Activated naive CD4-positive, alpha-beta T cell treated with Interleukin-2 at 50 U/mL for 16 hours (primary cell): ENCODE measurements at places on chromosomes 6 and 20.

DNA sequence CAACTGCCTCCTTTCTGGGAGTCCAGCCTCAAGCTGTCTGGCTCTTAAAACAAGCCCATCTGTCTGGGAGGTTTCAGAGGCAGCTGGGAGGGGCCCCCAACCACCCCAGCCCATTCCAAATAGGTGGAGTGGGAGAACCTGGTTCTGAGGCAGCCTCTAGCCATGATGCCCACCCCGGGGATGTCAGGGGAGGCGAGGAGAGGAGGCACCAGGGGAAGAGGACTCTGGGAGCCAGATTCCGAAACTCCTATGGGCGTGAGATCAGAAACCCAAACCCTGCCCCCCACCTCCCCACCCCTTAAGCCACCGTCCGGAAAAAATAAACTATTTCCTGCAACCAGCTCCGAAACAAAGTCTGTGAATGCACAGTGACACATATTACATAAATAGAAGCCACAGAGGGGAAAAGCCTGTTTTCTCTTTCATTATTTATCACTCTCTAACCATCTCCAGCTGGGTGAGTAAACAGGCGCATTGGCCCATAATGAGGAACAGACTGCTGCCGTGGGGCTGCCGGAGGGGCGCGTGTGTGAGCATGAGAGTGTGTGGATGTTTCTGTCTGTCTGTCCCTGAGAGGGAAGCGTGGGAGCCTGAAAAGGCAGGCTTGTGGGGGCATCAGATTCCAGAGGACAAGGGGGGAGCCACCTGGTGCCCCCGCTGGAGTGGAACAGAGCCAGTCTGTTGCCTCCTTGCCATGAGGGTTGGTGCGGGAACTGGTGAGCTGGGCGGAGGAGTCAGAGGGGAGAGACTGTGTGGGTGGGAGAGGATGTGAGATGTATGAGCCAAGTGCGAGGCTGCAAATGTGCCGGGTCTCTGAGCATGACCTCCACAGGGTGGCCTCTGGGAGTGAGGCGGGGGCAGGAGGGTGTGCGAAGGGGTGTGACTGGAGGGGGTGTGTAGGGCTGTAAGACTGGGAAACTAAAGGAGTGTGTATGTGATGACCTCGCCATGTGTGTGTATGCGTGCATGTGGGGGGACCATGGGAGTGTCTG is 14.3 kb upstream of the FOXP4 start:
- peak; percentile 84 for DNase-seq

GRCh38 chr20:17467120-17467655 is 64.0 kb downstream of the BFSP1 start:
- DNase-seq: no peak

GRCh38 chr20:50915424-50915823 is 15.8 kb downstream of the ADNP start:
- no peak for DNase-seq

- no peak for DNase-seq
Measured at GRCh38 chr20:56518721-56519398, 5.7 kb upstream of the FAM209A start.

DNA sequence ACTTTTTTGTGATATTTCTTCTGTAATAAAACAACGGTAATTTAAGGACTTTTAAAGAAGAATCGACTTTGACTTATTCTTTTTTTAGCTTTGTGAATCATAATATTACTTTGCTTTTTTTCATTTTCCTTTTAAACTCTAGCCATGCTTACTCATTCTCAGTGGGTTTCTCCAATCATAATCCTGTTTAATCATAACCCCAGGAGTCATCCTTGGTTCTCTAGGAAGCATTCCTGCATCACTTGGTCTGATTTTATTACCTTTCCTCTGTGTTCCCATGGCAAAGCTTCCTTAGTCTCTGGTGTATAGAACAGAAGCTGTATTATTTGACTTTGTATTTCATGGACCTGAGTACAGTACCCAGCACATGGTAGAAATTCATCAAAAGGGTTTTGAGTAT is 223.5 kb downstream of the CDKAL1 start:
- no peak for DNase-seq

DNA sequence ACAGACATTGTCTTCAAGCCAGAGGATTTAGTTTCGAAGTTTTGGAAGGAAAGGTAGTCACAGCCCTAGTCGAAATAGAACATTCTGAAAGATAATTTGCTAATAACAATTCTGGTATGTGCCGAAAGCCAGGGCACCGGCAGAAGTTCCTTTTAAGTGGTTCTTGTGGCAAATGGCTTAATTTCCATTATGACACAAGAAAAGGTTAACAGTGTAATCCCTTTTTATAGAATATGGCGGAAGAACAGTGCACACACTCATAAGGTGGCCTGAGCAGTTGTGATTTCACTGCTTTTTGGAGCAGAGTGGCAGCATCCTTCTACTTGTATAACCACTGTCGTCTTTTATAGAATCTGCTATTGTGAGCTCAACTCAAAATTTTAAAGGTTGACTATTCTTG is 152.4 kb downstream of the SASH1 start:
- no peak for DNase-seq

GRCh38 chr6:16146527-16146955 is 17.7 kb downstream of the MYLIP start:
- no peak for DNase-seq

DNA sequence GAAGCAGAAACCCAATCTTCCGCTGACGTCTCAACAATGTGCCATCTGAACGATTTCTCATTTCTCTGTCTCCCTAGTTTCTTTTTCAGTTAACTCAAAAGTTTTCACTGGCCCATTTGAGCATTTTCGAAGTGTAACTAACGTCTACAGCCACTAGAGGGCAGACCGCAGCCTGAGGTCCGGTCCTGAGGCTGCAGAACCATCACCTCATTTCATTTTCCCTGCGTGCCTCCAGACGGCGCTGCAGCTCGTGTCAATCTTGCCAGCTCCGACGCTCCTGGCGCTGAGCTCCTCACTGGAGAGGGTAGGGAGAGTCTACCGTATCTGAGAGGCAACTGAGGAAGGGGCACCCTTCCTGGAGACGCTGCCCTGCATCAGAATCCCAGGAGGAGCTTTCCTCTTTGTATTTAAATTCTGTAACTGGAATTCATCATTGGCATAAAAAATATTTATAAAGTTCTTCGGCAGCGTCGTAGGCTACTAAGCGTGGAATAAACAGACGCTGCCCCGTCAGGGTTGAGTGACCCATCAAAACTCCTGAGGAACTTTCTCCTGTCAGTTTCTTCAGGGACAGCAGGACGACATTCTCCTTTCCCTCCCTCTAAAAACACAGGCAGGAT is 28.5 kb upstream of the DTNBP1 start:
- DNase-seq: peak; percentile 78

DNA sequence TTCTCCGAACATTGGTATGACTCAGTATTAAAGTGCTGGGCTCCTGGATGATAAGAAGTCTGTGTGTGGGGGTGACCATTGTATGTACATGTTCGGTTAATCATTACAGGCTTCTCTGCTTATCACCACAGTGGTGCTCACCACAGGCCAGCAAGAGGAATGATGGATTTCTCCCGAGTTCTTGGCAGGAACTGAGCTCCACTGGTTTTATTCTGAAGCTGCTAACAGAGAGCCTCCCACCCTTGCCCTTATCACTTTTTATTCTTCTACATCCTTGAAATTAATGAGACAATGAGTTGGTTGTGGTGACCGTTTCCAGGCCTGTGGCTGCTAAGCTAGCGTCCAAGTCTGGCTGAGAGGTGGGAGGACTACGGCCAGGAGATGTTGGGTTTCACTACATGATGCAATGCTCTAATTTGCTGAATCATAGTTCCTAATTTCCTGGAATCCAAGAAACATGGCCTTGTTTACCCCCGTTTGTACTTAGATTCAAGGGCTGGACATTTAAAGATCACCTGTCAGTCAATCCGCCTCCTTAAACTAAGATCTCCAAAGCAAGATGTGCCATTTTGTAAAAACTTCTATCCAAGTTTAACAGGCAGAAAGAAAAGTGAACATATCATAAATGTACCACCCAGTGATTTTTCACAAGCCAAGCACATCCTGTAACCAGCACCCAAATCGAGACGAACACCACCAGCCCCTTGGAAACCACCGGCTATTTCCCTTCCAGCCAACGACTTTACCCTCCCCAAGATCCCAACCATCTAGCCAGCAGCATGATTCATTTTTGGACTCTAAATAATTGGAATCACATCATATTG is 172.5 kb downstream of the FOXA2 start:
- no peak for DNase-seq

- DNase-seq: no peak
Measured at GRCh38 chr6:163834226-163834970, 419.9 kb downstream of the QKI start.

- DNase-seq: no peak
Measured at GRCh38 chr20:33664762-33665144, 2.0 kb upstream of the ACTL10 start.

- no peak for DNase-seq
Measured at GRCh38 chr20:48776306-48776705, 51.5 kb downstream of the PREX1 start.

- DNase-seq: no peak
Measured at GRCh38 chr6:113674075-113674474, 183.1 kb upstream of the MARCKS start.

DNA sequence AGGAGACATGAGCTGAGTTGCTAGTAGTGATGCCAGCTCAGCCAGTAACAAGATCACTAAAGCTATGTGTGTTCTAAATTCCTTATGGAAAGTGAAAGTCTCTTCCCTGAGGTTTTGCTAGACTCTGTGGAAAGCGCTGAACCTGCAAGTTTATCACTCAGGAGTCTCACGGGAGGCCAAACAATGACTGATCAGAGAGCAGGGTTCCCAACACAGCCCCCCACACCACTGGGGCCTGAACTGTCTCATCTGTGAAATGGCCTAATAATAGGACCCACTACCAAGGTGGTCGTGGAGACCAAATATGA is 19.9 kb downstream of the ACSS1 start:
- DNase-seq: no peak

GRCh38 chr6:38095054-38095453 is 275.5 kb downstream of the ZFAND3 start:
- DNase-seq: no peak

DNA sequence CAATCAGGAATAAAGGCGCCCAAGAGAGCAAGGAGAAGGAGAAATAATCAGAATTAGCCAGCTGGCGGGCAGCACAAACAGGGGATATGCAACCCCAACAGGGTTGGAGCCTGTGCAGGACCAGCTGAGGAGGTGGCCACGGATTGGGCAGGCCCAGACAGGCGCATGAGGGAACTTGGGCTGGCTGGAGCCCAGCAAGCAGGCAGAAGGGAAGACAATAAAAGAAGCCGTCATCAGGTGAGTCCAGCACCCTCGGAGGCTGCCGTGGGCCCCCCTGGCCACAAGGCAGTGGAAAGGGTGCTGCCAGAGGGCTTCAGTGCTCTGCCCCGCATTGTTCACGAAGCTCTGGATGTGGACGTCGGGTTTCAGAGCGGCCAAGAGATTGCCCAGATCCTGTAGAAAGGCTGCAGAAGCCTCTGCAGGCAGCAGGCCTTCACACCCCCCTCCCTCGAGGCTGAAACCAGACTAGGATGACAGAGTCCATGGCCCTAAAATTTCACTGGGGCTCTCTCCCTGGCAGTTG is 28.4 kb upstream of the MAFB start:
- DNase-seq: no peak

DNA sequence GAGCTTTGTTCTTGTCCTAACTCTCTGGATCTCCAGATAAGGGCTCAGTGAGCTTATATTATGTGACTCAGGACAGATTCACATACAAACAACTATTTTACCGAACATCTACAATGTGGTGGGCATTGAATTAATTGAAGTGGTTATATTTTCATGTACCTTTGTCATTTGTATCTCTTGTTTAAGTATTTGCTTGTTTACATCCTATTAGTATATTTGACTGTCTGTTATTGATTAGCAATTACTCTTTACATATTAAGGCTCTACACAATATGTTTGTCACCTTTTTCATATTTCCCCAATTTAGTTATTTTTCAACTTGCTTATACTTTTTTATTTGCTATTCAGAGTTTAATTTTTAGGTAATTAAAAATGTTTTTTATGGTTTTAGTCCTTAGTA is 222.4 kb downstream of the TFAP2C start:
- DNase-seq: no peak

DNA sequence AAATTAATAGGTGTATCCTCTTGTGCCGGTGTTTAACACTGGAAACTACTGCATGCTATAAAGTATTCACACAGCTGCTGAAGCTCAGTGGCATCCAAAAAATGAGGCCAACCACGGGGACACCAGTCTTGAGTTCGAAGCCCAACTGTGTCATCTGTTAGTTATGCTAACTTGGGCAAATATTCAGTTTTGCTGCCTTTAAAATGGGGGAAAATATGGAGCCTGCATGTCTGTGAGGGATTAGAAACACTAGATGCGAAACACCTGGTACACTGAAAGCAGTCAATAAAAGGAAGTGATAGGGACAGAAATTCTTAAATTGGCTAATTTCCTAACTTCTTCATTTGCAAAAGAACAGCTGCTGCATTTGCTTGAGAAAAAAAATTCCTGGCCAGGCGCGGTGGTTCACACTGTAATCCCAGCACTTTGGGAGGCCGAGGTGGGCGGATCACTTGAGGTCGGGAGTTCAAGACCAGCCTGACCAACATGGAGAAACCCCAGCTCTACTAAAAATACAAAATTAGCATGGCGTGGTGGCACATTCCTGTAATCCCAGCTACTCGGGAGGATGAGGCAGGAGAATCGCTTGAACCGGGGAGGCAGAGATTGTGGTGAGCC is 36.6 kb upstream of the MLIP start:
- DNase-seq: no peak

DNA sequence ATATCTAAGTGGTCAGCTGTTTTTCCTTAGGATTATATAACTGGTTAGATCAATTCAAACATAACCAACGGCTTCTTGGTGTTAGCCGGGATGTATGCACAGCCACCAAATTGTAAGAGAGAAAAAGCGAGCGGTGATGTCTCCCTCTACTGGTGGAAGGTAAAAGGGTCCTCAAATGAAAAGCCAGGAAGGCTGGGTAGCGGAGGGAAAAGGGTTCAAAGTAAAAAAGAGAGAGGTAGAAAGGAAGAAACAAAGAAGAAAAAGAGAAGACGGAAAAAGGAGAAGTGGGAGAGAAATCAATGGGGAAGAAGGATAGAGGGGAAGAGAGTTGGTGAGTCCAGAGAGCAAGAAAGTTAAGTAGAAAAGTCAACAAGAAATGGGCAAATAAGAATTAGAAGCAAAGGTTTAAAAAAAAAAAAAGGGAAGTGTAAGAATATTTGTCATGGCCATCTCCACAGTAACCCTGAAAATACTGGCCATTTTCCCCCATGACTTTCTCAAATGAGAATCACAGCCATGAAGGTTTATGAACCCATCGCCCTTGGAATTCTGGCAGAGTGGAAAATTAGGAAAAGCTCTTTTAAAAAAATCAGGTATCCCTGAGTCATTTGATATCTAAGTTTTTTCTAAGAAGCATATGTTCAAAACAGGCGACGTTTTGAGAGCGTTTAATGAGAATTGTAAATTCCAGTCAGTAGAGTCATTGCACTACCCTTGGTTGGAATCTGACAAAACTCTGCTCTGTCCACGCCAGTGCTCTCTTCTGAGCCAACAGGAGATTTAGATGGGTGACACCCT is 155.6 kb upstream of the SNX9 start:
- peak; percentile 56 for DNase-seq

GRCh38 chr6:30323806-30324205 is 2.9 kb upstream of the TRIM39 start:
- no peak for DNase-seq

DNA sequence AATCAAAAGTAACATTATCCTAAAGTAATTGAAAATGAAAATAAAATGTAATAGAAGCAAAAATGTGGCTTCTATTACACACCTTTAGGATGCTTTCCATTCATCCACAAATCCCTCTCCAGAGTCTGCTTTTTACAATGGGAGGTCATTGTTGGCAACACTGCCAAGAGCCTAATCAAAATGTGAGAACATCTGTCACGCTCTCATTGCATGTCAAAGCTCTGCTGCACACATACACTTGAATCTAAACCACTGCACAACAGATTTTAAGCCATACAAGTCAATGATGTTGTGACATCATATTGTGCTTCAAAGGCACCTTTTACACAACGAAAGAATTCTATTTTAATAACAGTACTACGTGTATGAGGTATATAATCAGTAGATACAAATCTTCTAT is 82.1 kb downstream of the PREP start:
- DNase-seq: no peak
